ENCODE measurements at places on chromosomes 3 and 15.

GRCh38 chr15:99068186-99068585 is 36.7 kb upstream of the SYNM start:
- DNase-seq = no peak

DNA sequence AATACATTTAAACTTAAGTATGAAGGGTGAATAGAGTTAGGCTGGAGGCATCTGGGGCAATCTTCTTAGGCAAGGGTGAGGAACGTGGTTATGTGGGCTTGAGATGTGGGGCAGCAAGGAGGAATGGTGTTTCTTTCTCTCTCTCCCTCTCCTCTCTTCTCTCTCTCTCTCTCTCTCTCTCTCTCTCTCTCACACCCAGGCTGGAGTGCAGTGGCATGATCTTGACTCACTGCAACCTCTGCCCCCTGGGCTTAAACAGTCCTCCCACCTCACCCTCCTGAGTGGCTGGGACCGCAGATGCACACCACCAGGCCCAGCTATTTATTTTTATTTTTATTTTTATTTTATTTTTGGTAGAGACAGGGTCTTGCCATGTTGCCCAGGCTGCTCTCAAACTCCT is 4.0 kb upstream of the MGA start:
- DNase-seq = no peak

DNA sequence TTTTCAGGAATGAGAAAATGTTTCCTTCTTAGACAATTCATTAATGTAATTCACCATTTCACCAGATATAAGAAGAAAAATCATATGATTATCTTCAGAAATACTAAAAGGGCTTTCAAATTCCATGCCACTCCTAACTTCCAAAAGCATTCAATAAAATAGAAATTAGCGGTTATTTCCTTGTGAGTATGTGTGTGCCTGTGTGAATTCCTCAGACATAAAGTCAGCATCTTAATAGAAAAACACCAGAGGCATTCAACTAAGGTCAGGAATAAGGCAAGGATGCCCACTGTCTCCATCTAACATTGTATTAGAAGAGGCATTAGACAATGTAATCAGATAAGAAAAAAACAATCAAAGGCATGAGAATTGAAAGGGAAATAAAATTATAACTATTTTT is 88.4 kb downstream of the PLCH1 start:
- no peak for DNase-seq

DNA sequence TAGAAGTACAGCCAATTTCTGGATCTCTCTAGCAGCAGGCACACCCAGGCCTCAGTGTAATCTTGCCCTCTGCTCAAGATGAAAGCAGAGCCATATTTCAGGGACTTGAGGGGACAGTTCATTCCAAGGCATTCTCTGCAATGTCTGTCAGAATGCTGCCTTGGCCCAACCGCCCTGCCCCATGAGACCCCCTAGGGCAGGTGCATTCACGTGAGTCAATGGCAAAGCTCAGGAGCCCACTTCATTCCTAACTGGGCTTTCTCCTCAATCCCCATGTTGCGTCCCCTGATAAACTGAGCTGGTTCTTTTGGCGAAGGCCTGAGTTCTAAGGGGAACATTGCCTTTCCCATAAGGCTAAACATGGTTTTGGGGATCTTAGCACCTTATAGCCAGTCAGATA is 9.5 kb downstream of the SNTN start:
- no peak for DNase-seq

GRCh38 chr3:196604548-196604947 is 34.9 kb upstream of the NRROS start:
- DNase-seq = no peak

- DNase-seq = no peak
Measured at GRCh38 chr3:135169651-135170050, 374.6 kb downstream of the EPHB1 start.

- no peak for DNase-seq
Measured at GRCh38 chr3:133862161-133862560, 33.5 kb downstream of the RAB6B start.

GRCh38 chr15:63023351-63023945 is 19.1 kb upstream of the TPM1 start:
- no peak for DNase-seq

DNA sequence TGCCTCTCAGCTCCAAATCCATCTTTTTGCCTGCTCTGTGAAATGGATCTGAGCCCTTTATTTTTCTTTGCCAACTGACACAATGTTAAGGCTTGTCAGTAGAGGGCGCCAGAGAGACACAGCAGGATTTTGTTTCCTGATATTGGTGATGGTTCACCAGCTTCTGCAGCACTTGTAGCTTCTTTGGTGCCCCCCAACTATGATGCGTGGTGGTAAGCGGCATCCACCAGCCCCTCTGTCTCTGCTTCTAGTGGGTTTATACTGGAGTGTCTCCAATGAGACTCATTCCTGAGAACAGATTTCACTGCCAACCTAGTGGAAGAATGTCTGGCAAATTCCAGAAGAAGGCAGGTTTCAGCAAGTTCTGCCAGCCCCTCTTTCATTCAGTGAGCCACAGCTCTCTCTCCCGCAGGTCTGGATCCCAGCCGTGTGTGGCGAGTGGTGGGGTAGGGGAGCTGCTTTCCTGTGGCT is 471.9 kb upstream of the FRG2C start:
- DNase-seq = peak; percentile 1

DNA sequence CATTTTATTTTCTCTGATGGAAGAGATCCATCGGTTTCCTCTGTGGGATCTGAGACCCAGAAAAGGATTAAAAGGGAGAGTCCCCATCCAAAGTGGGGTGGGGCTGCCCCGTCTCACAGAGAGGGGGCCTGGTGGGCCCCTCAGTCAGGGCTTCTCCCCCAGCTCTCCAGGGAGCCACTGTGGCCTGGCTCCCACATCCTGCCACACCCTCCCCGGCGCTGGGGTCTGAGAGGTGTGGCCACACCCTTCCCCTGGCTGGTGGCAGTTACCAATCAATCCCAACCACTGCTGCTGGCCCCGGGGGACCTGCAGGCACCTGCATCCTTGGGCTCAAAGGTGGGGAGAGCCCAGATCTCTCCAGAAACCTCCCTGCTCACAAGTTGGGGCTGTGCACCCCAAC is 161.8 kb upstream of the IQSEC1 start:
- DNase-seq = no peak

DNA sequence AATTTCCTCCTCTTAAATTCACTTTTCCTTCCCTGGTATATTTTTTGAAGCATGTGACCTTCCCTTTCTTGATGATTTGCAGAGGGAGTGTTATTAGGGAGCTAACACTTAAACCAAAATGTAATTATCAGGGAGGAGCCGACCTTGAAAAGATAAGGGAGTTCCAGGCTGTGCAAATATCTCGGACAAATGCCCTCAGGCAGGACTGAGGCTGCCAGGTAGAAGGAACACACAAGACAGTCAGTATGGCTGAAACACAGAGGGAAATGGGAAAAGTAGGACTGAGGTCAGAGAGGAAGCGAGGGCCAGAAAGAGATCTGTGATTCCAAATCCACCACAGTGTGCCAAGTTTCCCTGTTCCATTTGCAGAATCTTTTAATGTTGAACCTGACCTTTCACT is 221.0 kb downstream of the CNTN3 start:
- no peak for DNase-seq

DNA sequence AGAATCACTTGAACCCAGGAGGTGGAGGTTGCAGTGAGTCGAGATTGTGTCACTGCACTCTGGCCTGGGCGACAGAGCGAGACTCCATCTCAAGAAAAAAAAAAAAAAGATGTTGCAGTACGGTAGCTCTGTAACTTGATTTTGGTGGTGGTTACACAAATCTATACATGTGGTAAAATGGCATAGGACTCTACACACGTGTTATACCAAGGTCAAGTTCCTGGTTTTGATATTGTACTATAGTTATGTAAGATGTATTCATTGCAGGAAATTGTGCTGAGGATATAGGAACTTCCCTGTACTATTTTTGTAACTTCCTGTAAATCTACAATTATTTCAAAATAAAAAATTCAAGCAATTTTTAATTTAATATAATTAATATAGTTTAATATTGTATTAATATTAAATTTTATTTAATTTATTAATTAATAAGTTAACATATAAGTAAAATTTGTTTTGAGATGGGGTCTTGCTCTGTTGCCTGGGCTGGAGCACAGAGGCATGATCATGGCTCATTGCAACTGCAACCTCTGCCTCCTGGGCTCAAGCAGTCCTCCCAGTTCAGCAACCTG is 9.9 kb downstream of the MYD88 start:
- no peak for DNase-seq

DNA sequence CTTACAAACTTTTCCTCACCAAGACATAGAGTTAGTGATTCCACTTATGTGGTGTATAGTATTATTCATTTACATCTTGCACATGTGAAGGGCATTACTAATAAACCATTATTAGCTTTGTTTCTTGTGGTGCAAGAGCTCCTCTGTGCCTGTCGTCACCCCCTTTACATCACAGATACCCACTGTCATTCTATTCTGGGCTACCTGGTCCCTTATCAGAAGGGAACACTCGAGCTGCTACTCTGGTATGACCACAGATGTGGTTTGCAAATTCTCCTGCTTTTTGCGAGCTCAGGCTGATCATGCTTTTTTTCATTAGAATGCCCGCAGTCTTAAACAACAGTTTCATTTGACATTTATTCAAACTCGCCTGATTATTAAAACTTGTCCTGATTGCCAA is 13.9 kb upstream of the SENP2 start:
- no peak for DNase-seq

DNA sequence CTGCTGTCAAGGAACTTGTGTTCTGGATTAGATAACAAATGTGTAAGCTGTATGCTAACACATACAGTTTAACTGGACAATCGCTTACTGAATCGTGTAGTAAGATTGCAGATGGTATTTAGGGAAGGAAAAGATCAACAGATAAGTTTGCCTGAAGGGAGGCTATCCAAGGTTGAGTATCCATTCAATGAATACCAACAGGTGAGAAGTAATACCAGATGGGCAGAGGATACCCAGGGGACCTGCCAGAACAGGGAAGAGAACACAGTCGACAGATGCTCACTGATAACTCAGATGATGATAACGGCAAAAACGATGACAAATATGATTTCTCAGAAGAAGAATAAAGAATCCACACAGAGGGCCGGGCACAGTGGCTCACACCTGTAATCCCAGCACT is 3.2 kb upstream of the UACA start:
- DNase-seq = no peak

- DNase-seq = no peak
Measured at GRCh38 chr3:60742606-60743145, 508.6 kb downstream of the FHIT start.

DNA sequence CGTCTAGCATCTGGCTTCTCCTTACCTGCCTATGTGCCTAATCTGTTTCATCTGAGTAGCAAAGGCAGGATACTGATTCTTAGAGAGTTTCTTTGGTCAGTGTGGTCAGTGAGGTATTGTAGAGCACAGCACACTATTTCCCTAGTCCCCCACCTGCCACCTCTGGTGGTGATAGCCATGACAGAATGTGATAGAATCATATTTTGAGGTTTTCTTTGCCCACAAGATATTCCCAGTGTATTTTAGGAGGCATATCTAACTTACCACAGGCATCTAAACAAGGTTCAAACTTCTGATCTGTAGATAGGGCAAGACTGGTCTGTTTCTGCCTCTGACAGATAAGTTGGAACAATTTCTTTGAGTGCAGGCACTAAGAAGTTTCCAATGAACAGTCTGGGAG is 188.0 kb downstream of the SOX2 start:
- no peak for DNase-seq

DNA sequence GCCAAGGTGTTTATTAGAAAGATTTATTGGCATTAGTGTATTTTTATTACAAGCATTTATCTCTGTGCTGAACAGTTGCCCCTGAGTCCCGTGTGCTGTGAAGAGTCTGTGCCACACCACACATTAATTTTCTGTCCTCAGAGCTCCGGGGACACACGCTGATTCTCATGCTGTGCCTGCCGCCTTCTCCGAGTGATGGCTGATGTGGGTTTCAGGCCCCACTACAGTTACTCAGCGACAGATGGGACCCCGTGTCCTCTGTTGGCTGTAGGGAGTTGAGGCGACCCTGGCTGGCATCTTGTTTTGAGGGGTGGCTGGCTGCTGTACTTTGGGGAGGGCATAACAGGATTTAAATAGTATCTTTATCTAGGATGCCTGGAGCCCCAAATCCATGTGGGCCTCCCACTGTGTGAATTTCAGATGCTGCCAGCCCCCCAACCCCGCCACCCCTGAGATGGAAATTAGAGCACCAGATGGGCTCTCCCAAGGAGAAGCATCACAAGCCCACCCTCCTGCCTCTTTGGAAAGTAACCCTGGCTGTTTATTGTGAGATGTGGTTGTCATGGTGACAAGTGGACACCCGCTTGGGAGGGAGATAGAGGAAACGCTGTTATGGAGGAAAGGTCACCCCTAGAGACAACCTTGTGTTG is 185.6 kb downstream of the APBA2 start:
- no peak for DNase-seq

DNA sequence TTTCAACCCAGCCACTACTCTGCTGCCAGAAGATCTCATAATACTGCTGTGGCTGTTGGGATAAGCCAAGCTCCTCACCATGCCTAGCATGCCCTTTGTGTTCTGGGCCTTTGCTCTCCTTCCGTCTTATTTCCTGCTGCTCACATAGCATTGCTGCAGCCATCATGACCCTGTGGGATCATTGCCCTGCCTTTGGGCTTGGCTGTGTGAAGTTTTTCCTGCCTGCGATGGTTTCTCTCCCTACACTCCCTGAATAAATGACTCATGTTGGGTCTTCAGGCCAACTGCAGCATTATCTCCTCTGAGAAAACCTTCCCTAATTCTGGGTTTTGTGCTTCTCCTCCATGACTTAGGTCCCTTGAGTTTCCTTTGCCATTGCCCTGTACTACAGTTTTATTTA is 20.8 kb upstream of the TRA2B start:
- DNase-seq = no peak

- no peak for DNase-seq
Measured at GRCh38 chr3:41026394-41027177, 172.7 kb upstream of the CTNNB1 start.

- DNase-seq = no peak
Measured at GRCh38 chr3:72303926-72304325, 519.0 kb upstream of the PROK2 start.

GRCh38 chr15:91679447-91679846 is 174.1 kb upstream of the SLCO3A1 start:
- DNase-seq = no peak

- DNase-seq = no peak
Measured at GRCh38 chr3:129460155-129460554, 20.1 kb downstream of the IFT122 start.

DNA sequence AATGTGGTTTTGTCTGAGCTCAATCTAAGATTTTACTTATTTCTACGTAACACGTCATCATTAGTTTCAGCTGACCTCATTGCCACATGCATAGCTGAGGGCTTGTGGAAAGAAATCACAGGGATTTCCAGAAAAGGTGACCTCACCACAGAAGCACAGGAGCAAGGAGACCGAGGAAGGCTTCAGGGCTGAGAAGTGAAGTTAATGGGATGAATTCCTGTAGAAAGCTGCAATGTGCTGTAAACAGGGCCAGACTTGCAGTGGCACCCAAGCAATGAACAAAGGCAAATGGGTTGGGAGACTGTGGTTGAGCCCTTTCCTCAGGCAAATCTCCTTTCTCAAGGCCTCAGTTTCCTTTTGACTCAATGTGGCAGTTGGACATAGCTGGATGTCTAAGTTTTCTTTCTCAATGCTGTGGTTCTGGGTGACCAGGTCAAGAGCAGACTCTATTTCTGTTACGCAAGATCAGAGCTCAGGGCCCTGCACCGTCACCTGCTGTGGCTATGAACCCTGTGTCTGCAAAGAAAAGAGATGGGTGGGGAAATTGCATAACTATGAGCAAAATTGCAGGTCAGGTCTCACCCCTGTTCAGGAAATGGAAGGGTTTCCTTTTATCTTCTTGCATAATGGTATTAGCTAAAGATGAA is 252.2 kb upstream of the TBL1XR1 start:
- DNase-seq = no peak
